Stimulated activated naive B cell treated with anti-CD40 and anti-IgM and Interleukin-4, amounts not matched to agents 10 μg/mL and 1 μg/mL and 100 μg/mL, for 72 hours (primary cell): ENCODE measurements at places on chromosomes 5 and 9.

GRCh38 chr5:109681763-109682162 is 8.0 kb upstream of the MAN2A1 start:
- DNase-seq: no peak

GRCh38 chr5:12258549-12258948 is 354.3 kb upstream of the CTNND2 start:
- no peak for DNase-seq

GRCh38 chr5:106363578-106363977 is 1307.2 kb downstream of the EFNA5 start:
- no peak for DNase-seq

DNA sequence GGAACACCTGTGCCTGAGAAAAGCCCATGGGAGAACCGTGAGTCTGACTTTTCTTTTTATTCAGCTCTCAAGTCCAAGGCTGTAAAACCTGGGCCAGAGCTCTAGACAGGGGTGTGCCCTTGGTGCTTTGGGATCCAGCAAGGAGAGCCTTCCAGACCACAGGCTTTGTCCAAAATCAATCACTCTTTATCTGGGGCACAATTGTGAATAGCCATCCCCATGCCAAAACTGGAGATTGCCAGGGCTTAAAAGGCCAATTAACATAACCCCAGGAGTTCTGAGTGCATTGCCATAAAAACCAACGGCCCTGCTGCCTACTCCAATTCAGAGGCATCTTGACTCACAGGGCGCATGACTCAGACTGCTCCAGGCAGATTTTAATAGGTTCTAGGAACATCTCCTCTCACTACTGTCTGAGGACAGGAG is 391.8 kb downstream of the ARHGEF28 start:
- DNase-seq: no peak

GRCh38 chr5:119321569-119322311 is 34.1 kb upstream of the TNFAIP8 start:
- DNase-seq: no peak

DNA sequence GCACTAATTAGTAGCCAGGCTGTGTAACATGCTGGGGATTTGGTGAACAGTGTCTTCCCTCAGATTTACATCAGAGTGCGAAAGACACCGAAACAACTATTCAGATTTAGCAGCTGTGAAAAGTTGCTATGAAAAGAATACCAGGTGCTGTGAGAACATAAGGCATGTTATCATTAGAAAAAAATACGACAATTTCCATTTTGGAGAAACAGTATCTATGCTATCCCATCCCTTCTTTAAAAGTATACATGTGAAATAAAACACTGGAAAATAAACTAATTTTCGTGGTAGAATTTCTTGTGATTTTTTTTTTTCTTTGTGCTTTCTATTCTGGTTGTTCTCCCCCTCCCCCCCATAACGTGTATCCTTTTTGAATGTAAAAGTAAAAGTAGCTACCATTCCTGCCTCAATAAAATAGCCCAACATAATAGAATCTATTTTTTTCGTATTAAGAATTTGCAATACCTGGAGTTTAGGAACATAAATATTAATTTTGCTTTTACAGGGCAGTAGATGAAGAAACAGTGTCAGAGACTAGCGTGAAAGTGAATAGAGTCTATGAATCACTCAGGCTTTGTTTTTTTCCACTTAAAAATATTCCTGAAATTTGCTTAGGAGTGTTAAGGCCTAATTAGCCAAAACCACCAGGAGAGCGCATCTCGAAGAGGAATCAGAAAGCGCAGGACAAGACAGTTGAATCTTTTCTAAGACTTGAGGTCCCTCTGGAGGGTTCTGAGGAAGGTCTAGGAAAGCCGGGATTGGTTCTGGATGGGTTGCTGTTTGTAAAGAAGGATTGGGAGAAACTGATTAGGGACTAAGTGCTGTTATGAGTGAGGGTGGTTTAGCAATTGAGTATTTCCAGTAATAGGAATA is 813 bp upstream of the SLU7 start:
- DNase-seq: no peak

DNA sequence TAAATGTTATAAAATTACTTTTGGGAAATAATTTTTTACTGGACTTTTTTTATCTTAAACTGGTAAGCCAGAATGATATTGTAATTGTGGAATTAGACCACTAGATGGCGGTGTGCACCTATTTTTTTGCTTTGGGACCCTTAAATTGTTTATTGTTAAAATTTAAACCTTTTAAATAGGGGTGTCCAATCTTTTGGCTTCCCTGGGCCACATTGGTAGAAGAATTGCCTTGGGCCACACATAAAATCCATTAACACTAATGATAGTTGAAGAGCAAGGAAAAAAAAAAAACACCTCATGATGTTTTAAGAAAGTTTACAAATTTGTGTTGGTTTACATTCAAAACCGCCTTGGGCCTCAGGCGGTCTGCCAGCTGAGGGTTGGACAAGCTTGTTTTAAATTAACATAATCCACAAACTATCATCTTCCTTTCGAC is 28.4 kb upstream of the GADD45G start:
- DNase-seq: no peak

- no peak for DNase-seq
Measured at GRCh38 chr9:113899205-113899604, 23.1 kb downstream of the ZNF618 start.

DNA sequence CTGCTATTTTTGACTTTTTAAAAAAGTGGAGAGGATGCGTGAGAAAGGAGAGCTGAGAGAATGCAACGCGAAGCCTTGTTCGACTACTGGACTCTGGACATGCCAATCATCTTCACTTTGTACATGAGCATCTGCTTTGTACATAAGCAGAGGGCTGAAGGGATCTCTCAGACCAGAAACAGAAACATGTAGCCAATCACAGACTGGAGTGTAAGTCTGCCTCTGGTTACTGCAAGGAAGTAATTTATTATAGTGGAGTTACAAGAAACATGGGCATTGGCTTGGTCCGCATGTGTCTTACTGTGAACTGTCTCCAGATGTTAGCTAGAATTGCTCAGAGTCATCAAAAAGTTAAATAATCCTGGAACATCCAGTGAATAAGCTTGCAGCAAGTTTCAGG is 190.0 kb upstream of the GRAMD2B start:
- DNase-seq: no peak

DNA sequence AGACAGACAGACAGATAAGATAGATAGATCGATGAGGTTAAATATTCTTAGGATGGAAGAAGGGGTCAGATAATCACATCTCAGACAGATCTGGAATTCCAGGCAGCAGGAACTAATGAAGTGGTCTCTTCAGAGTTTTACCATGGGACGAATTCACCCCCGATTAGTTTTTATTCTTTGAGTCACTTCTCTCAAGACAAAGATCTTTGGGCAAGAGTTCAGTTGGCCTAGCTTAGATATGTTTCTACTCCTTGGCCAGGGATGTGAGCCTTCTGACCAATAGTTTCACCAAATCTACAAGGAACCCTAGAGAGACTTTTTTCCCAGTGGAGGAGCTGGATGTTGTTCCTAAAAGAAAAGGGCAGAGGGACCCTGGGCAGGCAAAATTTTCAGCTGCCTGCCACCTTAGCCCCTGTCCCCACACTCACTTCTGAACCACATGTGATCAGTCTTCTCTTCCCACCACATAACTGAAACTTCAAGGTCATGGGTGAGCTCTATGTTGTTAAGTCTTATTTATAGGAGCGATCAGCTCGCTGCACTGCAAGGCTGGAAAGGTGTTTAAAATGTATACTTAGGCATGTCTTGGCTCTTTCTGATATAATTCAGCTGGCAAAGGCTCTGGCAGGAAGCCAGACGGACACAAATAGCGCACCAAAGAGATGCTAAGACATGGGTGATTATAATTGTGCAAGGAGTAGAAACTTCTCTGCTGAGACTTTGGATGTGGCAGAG is 132.9 kb downstream of the PALM2AKAP2 start:
- no peak for DNase-seq

DNA sequence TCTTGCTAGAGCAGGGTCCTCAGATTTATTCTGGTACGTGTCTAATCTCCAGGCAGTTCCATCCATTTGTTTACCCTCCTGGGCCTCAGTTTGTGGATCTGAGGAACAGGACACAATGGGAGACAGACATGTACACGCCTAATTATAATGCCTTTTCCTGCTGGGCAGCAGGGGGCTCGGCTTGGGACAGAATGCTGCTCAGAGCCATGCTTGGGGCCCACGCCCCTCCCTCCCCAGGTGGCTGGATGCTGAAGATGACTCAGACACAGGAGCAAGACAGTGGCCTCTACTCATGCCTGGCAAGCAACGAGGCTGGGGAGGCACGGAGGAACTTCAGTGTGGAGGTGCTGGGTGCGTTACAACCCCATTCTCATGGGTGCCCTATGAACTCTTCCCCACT is 72.7 kb upstream of the ASS1 start:
- no peak for DNase-seq
